Myometrial cell (primary cell): ENCODE measurements at places on chromosomes 7 and 10. TPM values are rescaled to one million over a fixed set of nuclear protein-coding genes. Genes with fewer than 3 reads are reported as not detected.

The TES gene
- 36.0 and 44.1 TPM in 2 replicates for total RNA-seq

The ACSM6 gene
- total RNA-seq: not detected in 2 replicates

The ADCK2 gene
- total RNA-seq: 14.7 and 17.5 TPM in 2 replicates

The ENTPD1 gene
- under 0.01 TPM in 1 of 2 replicates, not detected in the other for total RNA-seq

The MYL10 gene
- total RNA-seq: not detected in 2 replicates

The PRTFDC1 gene
- total RNA-seq: 15.3 and 22.9 TPM in 2 replicates

The CALCR gene
- not detected in 2 replicates for total RNA-seq

The TAF3 gene
- 1.7 and 2.1 TPM in 2 replicates for total RNA-seq

The ACBD5 gene
- total RNA-seq: 9.8 and 12.4 TPM in 2 replicates

The CFTR gene
- total RNA-seq: under 0.01 TPM in 1 of 2 replicates, not detected in the other

The CNOT4 gene
- total RNA-seq: 6.6 and 8.6 TPM in 2 replicates

The THSD7A gene
- total RNA-seq: 0.71 and 0.86 TPM in 2 replicates

The NRAP gene
- not detected in 2 replicates for total RNA-seq

The PON1 gene
- total RNA-seq: not detected in 2 replicates

The CAV2 gene
- 169 and 192 TPM in 2 replicates for total RNA-seq

The TMEM139 gene
- not detected in 2 replicates for total RNA-seq

The CLEC2L gene
- total RNA-seq: not detected in 2 replicates

The MBLAC1 gene
- total RNA-seq: 2.9 and 6.0 TPM in 2 replicates

The EN2 gene
- not detected in 2 replicates for total RNA-seq

The KDM7A gene
- 1.2 and 8.7 TPM in 2 replicates for total RNA-seq

The NFKB2 gene
- total RNA-seq: 25.9 and 33.4 TPM in 2 replicates

The HHEX gene
- total RNA-seq: 0.86 and 3.9 TPM in 2 replicates

The IFIT2 gene
- total RNA-seq: 5.8 TPM in 2 replicates

The AMZ1 gene
- total RNA-seq: 1.2 and 1.7 TPM in 2 replicates

The EBLN1 gene
- total RNA-seq: not detected in 2 replicates

The FAM185A gene
- 3.5 and 8.1 TPM in 2 replicates for total RNA-seq

The TMEM229A gene
- not detected in 2 replicates for total RNA-seq

The ZNF804B gene
- not detected in 2 replicates for total RNA-seq

The CNTNAP2 gene
- total RNA-seq: 0.58 TPM in 1 of 2 replicates, not detected in the other

The MYH16 gene
- total RNA-seq: not detected in 2 replicates

The BTBD16 gene
- not detected in 2 replicates for total RNA-seq

The BLNK gene
- not detected in 2 replicates for total RNA-seq

The STEAP1 gene
- total RNA-seq: 21.8 and 26.5 TPM in 2 replicates

The SPDYE2 gene
- not detected in 2 replicates for total RNA-seq

The CRYGN gene
- total RNA-seq: not detected in 2 replicates

The NEUROG3 gene
- not detected in 2 replicates for total RNA-seq

The C10orf62 gene
- total RNA-seq: not detected in 2 replicates

The MOSPD3 gene
- 14.4 and 15.3 TPM in 2 replicates for total RNA-seq

The TMEM236 gene
- total RNA-seq: not detected in 2 replicates

The CALN1 gene
- total RNA-seq: not detected in 2 replicates

The SAP25 gene
- total RNA-seq: not detected in 2 replicates

The MAGI2 gene
- total RNA-seq: 1.7 and 1.9 TPM in 2 replicates

The SPDYE11 gene
- total RNA-seq: not detected in 2 replicates

The CPN1 gene
- not detected in 2 replicates for total RNA-seq

The ZNF777 gene
- 8.7 and 9.8 TPM in 2 replicates for total RNA-seq

The KIAA1549 gene
- total RNA-seq: 1.2 and 1.4 TPM in 2 replicates

The PGAM2 gene
- total RNA-seq: not detected in 2 replicates

The TAS2R41 gene
- total RNA-seq: not detected in 2 replicates

The CPXM2 gene
- total RNA-seq: not detected in 2 replicates

The CYP3A7 gene
- not detected in 2 replicates for total RNA-seq

The TMEM176B gene
- 0.35 and 0.58 TPM in 2 replicates for total RNA-seq
